SW 1271 (cell line): ENCODE measurements at places on chromosomes 16 and 17.

DNA sequence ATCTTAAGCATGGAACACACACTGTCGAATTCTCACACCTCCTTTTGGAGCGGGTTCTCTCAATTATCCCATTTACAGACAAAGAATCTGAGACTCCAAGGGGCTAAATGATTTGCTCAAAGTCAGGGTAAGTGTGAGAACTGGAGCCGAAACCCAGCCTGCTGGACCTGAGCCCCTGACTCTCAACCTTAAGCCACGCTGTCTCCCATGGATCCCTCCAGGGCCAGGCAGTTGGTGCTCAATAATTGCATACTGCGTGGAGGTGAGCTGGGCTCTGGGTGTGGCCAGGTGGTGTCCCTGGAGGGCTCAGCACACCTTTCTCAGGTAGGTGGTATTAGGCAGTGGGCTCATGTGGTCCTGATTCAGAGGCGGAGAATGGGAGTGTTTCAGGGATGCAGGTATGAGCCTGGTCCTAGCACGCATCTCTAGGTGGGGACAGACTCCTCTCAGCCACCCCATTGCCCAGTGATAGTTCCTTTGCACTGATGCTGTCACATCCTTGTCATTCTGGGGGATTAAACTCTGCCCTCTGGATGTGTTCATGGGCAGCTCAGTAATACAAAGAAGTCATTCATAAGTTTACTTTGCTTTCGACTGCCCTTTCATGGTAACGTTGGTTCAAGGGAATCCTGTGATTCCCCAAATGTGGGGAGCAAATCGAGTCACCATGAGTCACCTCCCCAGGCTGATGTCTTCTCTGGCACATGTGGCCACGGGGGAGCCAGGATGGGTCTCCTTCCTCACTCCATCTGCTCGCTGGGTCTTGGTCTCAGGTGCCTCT lies 399.5 kb upstream of the TNRC6C start:
- DNase-seq, result no peak

DNA sequence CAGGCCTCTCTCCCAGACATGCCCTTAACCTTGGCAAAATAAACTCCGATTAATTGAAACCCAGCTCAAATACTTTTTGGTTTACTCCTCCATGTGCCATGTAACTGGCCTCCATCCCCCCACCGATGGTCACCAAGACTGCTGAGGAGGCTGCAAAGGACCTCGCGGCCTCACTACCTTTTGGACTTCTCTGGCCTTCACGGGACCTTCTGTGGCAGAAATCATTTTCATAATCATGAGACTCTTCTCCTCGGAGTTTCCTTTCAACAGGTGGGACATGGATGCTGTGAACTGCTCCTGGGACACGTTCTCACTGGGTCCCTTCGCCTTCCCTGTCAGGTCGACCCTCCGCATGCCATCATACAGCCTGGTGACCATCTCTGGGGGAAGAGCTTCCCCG lies 9.0 kb downstream of the MEAK7 start:
- DNase-seq, result no peak

GRCh38 chr17:47742319-47743181 lies 9.5 kb downstream of the TBX21 start:
- no peak for DNase-seq

- DNase-seq, result no peak
Observed at GRCh38 chr17:15247891-15248529, 17.1 kb downstream of the PMP22 start.

GRCh38 chr16:50367777-50368409 lies 895 bp downstream of the BRD7 start:
- DNase-seq, result no peak

DNA sequence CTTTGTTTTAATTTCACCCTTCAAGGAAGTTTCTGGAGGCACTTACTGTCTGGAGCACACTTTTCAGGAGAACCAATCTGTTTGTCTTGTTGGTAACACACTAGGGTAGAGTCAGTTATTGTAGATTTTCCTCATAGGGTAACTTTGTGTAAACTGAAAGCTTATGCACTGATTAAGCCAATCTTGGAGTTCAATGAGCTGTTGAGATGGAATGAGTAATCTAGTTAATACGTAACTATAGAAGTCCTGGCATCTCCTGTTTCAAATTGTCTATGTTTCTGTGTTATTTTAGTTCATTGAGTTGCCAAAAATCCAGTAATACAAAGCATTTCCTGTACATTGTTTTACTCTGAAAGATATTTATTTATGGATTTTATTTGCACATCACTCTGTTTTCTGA lies 111.6 kb upstream of the HAS3 start:
- peak; percentile 72 for DNase-seq

DNA sequence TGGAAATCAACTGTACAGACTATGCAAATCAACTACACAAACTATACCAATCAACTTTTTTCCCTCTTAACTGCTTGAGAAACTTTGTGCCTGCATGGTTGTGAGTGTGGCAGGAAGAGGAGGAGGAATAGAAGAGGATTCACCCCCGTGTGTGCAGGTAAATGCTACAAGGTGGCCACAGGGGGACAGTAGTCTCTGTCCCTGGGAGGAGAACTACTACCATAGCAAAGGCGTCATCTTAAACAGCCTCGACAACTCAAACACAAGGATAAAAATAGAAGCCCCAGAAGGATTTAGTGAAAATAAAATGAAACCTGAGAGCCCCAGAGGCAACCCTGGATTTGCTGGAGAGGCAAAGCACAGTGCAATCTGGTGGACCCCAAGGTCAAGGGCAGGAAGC lies 199.5 kb upstream of the DYNLRB2 start:
- DNase-seq, result no peak

- DNase-seq, result no peak
Observed at GRCh38 chr17:80000981-80001775, 34.5 kb downstream of the TBC1D16 start.

DNA sequence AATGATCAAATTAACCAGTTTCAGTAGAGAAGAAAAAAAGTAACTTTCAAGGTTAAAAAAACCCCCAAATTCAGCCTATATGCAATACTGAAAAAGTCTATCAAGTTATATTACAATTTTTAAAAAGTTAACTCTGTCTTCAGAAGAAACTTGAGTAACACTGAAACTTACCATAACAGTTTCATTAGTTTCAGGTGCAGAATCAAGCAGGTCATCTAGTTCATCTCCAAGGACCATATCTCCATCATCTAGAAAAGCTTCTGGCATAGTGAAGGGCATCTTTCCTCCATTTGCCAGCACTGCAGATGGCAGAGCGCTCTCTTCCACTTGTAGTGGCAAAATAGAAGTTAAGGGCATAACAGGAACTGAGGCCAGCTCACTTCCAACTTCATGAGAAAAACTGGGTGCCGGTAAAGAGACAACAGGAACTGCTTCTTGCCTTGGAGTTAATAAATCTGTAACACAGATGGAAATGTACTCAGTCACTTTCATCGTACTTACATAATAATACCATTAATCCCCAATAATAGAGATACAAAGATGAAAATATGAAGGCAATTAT lies 22.9 kb downstream of the ZC3H7A start:
- DNase-seq, result no peak

DNA sequence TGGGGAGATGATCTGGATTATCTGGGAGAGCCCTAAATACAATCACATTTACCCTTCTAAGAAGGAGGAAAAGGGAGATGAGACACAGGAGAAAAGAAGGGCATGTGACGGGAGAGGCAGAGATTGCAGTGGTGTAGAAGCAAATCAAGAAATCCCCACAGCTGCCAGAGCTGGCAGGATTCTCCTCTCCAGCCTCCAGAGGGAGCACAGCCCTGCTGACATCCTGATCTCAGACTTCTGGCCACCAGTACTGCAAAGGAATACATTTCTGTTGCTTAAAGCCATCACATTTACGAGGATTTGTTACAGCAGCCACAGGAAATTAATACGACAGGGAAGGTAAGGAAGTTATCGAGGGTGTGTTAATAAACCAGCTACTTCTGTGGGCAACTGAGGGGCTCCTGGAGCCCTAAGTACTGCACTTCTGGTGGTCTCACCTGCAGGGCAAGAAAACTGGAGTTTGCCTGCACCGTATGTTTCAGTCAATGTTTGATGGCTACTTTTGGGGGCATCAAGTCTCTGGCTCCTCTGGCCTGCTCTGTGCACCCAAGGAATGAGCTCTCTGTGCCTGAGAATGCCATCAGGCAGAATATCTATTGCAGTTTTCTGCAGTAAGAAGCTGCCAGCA lies 22.9 kb upstream of the CDH13 start:
- peak; percentile 15 for DNase-seq

DNA sequence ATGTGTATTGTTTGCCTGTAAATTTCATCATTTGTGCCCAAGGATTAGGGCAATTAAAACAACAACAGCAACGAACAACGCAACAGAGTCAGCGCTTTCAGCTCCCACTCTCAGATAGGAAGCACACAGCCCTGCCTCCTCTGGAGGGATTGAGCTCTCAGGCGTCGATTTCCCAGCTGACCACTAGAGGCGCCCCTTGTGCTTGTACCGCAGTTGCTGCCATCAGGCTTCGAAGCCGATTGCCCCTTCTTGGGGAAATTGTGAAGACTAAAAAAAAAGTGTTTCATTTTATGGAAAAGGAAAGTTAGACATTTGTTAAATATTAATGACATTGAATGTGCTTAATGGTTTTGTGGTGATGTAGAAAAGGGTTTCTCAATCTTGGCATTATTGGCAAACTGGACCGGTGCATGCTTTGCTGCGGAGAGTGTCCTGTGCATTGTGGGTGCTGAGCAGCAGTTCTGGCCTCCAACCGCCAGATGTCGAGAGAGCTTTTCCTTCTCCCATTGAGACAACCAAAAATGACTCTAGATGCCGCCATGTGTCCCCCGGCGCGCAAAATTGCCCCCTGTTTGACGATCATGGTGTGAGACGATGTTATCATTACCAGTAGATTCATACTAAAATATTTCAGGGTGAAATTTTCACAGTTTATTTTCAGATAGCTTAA lies 650.4 kb upstream of the RBFOX1 start:
- peak; percentile 3 for DNase-seq

- DNase-seq, result no peak
Observed at GRCh38 chr17:79715098-79715942, 15.4 kb upstream of the ENPP7 start.

DNA sequence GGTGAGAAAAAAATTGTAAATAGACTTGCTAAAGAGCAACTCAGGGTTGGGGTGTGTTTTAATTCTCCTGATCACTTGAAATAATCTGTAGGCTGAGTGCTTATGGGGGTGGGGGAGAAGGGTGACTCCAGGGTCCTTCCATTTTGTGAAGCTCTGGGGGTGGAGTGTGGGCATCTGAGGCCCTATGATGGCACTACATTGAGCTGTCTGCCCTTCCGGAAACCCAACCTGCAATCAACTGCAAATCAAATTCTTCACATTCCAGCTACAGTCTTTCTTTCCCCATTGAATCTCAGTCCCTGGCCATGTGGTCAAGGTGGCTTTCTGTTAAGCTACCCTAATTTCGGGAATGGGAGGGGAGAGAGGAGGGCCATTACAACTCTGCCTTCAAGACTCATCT lies 6.0 kb upstream of the CDC6 start:
- DNase-seq, result no peak

DNA sequence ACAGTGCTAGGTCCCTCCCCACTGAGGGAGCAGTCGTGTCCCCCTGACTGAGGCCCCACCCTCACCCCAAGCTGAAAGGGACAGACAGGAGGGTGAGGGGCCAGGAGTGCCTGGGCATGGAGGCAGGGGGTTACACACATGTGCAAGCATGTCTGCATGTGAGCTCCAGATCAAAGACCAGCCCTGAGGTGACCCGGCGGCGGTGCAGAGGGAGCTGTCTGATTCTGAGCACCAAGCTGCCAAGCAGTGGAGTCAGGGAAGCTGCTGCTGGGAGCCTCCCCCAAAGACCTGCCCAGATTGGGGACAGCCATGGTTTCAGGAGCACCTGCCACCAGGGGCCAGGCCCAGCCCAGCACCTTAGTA lies 5.5 kb downstream of the DLX3 start:
- no peak for DNase-seq

DNA sequence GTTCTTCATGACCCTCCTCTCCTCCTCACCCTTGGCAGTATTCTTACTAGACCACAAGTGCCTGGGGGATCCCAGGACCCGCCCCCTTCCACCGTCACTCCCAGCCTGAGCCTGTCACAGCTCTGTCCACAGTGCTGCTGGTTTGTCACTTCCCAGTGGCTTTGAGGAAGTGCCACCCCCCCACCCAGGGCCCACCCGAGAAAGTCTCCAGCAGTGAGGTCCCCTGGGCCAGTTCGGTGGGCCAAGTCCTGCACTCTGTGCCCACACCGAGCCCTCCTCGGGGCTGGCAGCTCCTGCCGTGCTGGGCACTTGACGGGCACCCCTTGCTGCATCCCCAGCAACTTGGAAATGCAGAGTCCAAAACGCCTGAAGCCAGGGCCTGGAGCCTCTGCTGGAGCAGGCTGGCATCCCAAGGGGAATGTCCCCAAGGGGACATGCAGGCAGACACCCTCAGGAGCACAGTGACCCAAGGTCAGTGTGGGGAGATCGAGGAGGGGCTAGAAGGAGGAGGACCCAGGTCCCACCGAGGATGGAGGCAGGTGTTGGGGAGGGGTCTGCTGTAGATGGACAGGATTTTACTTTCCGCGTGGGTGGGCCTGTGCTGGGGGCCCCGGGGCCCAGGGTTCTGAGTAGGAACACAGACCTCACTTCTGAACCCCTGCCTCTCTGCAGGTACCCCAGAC lies 15.5 kb downstream of the MMP15 start:
- no peak for DNase-seq

DNA sequence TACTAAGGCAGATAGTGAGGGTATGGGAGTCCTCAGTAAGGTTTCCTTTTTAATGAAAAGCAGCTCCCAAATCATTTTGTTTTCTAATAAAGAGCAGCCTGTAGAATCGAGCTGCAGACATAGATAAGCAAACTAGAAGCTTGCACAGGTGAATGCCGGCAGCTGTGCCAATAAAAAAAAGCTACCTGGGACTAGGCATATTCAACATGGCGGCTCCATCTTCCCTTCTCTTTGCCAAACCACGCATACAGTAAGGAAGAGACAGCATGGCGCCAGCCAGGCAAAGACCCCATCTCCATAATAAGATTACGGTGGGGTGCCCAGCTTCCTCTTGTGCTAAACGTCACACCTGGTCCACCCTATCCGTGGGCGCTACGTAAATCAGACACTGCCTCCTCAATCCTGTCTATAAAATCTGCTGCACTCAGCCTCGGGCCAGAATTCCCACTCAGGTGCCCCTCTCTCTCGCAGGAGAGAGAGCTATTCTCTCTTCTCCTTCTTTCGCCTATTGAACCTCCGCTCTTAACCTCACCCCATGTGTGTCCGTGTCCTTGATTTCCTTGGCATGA lies 92.7 kb upstream of the FA2H start:
- no peak for DNase-seq

- no peak for DNase-seq
Observed at GRCh38 chr16:75406943-75407342, 26.4 kb downstream of the CFDP1 start.

GRCh38 chr17:7240375-7240774 lies 1.1 kb upstream of the PHF23 start:
- no peak for DNase-seq

GRCh38 chr16:13189250-13189649 lies 287.9 kb downstream of the SHISA9 start:
- DNase-seq, result no peak
